Gastrocnemius medialis (tissue), 4 donors: ENCODE measurements at places on chromosomes 2 and 18. TPM values are rescaled to one million over a fixed set of nuclear protein-coding genes. Genes with fewer than 3 reads are reported as not detected.

DNA sequence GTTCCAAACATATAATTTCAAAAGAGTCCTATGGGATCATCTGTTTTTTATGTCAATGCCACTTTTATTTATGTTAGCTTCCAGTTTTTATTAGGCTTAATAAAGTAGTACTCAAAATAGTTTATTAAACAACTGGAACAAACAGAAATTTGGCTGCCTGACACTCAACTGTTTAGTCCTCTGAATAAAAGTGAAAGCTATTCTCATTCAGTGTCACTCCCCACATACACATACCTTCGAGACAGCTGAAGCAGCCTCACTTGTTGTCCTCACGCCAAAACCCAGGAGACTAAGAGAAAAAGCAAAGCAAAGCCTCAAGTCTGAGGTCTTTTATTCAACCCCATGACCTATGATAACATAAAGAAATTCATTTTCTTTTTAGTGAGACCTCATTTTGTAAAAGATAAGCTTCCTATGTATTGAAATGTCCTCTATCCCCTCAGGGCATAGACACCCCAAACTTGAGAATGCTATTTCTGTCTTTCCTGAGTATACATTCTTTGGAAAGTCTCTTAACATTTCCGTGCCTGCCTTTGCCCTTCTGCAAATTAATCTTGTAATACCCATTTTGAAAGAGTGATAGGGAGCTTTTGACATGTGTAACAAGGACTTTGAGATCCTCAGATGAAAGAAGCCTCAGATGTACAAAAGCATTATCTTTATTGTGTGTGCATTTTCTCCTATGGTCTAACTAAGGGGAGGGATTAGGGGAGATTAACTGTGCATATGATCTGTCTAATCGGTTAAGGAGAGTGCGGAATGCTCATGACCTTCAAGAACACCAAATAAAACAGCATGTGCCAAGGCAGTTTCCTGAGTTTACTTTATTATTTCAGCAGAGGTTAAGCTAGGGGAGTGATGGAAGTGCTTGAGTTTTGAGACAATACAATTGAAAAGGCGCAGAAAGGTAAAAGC is 1523.7 kb upstream of the PIK3C3 start:
- no peak for DNase-seq

DNA sequence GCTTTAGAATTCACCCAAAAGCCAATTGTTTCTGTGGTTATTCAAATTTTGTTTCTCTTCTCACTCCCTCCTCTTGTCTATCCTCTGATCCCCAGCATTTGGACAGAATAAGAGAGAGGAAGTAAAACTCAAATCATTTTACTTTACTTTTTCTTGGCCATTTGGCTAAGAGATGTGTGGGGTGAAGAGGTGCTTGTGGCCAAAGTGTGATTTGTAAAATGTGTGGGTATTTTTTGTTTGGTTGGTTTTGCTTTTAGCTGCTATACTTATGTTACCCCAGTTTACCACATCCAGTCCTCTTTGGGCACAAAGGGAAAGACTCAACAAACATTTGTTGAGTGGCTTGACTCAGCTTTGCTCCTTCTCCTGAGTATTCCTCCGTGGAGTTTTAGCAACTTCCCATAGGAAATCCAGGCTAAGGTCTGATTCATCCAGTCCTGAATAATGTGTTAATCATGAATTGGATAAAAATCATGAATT is 109.1 kb upstream of the CYP1B1 start:
- no peak for DNase-seq

The DLGAP1 gene
- total RNA-seq = 0.46 TPM

DNA sequence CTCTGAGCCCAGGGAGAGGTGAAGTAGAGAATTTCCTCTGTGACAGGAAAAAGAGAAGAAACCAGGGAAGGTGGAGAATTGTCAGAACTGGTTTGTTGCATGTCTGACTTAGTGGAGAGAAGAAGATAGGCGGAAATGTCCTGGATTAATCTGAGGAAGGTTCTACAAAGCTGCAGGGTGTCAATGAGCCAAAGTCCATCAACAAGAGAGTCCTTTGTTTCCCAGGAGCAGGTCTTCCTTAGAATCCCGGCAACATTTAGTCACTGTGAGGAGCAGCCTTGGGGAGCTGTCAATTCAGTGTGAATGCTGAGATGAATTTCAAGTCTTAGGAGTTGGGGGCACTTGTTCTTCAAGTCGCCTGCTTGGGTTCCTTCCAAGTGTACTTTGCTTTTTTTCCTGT is 88.4 kb upstream of the CELF4 start:
- no peak for DNase-seq

GRCh38 chr2:10547663-10548376 is 99.7 kb upstream of the ODC1 start:
- DNase-seq = no peak

The POTEF gene
- not detected for total RNA-seq

DNA sequence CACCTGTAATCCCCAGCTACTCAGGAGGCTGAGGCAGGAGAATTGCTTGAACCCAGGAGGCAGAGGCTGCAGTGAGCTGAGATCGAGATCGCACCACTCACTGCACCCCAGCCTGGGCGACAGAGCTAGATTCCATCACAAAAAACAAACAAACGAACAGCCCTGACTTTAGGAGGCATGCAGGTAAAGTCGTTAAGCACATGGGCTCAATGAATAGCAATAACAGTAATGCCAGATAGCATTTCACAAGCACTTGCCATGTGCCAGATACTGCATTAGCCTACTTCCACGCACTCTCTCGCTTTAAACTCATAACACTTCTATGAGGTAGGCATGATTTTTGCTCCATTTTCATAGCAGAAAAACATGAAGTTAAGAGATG is 135.6 kb upstream of the KLHL14 start:
- DNase-seq = no peak

The PRSS56 gene
- 1.9 TPM for total RNA-seq

DNA sequence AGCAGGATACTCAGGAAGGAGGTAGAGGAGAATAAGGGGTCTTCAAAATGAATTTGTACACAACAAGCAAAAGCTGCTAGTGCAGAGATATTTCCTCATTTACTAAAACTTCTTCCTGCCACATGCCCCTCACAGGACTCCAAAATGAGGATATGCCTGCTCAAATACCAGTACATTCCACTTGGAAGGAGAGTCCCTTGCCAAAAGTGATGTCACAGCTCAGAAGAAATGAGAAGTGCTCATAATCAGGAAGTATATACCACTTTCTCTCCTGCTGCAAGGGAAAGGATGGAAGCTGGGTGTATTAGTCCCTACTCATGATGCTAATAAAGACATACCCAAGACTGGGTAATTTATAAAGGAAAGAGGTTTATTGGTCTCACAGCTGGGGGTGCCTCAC is 87.7 kb upstream of the FSHR start:
- DNase-seq = no peak

GRCh38 chr2:233996461-233996860 is 54.0 kb upstream of the SPP2 start:
- no peak for DNase-seq

GRCh38 chr18:10025711-10026670 is 112.2 kb downstream of the VAPA start:
- DNase-seq = no peak

GRCh38 chr18:13096719-13097118 is 105.6 kb downstream of the CEP192 start:
- no peak for DNase-seq

The HOXD1 gene
- total RNA-seq = not detected

DNA sequence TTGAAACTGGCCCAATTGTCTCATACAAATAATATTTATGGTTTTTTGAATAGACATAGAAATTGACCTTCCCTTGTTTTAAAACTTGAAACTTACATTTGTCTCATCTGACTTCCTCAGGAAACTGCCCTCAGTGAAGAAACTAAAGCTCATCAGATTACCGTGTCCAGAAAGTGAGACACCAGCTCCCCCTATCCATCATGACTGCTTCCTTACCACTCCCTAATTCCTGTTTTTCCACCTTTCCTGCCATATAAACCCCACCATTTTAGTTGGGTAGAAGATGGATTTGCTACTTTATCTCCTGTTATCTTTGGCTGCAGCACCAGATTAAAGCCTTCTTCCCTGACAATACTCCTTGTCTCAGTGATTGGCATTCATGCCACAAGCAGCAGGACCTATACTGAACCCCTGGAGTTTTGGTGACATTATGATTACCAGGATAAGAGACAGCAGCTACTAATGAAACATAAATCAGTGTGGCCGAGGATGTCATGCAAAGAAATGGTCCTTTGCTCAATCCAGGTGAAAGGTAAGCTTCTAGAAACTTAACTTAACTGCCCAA is 1627.6 kb upstream of the ZEB2 start:
- DNase-seq = no peak

The UGT1A10 gene
- total RNA-seq = not detected

The AOX1 gene
- 28.7 TPM for total RNA-seq

DNA sequence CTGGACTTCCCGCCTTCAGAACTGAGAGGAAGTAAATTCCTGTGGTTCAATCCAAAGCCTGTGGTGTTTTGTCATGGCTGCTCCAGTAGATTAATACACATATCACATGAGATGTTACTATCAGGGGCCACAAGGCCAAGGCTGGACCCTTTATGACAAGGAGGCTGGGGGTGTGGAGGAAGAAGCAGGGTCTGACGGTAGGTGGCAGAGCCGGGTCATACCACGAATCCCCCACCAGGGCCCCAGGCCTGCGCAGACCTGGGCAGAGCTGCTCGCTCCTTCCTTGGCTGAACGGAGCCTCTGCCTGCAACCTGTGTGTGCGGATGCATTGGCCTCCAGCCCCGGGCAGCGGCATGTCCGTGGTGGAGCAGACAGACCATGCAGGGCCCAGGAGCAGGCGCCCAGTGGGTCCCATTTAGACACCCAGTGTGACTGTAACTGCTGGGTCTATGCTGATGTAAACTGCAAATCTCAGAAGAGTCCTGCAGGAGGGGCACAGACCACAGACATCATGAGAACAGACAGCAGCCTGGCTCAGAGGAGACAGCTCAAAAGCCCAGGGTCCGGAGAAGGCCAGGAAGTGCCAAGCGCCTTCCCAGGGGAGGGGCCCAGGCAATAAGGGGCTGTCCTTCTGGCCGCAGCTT is 155.2 kb downstream of the PXDN start:
- no peak for DNase-seq

GRCh38 chr2:46700435-46700834 is 215.2 kb downstream of the MCFD2 start:
- DNase-seq = no peak

The RIT2 gene
- not detected for total RNA-seq

DNA sequence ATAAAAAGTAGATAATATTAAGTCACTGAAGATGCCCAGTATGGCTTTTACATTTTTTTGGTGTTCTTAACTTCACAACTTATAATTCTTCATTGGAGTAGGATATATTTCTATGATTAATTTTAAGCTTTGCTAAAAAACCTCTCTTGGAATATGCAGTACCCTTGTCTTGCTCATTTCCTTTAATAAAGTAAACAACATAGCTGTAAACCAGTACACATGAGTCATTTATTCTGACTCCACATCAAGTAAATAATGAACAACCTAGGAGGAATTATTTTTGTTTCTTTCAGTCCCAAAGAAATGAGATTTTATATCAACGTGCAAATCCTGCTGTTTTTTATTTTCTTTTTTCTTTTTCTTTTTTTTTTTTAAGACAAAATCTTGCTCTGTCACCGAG is 869.1 kb downstream of the CNTNAP5 start:
- DNase-seq = no peak

- DNase-seq = no peak
Measured at GRCh38 chr18:48265328-48265727, 143.9 kb downstream of the ZBTB7C start.

The UGT1A8 gene
- not detected for total RNA-seq

GRCh38 chr2:14778015-14778414 is 145.5 kb downstream of the LRATD1 start:
- no peak for DNase-seq

The SLC25A12 gene
- total RNA-seq = 54.2 TPM

The SULT1C4 gene
- total RNA-seq = 1.6 TPM

DNA sequence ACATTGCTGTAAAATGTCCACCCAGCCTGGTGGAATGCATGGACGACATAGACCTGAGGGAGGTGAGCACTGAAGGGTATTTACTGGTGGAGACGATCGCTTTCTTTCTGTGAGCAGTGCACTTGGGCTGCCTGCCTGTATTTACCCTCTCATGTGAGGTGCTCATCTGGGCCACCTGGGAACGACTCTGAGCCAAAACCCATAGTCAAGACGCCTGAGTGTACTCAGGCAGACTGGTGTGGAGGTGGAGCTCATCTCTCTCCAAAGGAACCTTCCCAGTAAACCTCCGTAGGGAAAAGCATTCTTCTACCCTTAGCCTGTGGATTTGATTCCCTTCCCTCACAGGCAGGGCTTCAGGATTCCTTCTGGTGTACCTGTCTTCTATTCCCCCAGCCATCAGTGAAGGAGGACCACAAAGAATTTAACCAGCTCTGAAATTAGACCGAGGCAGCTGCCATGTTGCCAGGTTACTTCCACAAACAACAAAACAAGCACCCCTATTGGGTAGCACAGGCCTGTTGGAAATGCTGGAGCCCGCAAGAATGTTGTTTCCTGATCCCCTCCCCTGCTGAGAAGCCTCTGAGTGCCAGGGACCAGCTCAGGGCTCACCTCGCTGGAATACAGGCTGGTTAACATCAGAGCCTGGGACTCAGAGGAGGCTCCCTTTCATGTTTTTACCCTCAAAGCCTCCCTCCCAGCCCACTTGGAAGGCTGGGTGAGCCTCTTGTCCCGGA is 47.5 kb upstream of the TXNDC2 start:
- no peak for DNase-seq
